ENCODE measurements at places on chromosomes 3 and 15.

DNA sequence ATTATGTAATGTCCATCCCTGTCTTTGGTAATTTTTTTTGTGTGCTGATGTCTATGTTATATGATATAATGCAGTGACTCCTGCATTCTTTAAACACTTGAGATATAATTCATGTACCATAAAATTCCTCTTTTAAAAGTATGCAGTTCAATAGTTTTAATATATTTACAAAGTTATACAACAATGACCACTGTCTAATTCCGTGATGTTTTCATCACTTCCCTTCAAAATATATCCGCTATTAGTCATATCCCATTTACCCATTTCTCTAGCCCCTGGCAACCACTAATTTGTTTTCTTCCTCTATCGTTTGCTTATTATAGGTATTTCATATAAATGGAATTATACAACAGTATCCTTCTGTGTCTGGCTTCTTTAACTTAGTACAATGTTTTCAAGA is 64.9 kb upstream of the SUCLG2 start:
- peak; percentile 69 for DNase-seq

GRCh38 chr15:69158201-69158842 is 2.1 kb upstream of the GLCE start:
- DNase-seq, result no peak

- DNase-seq, result no peak
Observed at GRCh38 chr3:112739252-112739965, 98.5 kb upstream of the CCDC80 start.

DNA sequence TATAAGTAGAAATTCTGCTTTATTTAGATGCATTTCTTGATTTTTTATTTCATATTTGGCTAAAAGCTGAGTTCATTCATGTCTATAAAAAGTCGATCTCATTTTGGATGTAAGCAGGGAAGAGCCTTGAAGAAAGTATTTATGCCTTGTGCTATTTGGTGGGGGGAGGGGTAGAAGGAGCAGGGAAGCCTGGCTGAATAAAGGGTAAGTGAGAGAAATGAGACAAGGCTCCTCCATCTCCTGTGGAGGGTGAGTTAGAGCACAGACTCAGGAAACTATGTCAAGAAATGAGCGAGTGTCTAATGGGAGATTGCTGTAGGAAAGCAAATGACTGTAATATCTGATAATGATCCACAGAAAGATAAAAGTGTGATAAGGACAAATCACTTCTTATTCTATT is 121.8 kb upstream of the ATP11B start:
- DNase-seq, result no peak

DNA sequence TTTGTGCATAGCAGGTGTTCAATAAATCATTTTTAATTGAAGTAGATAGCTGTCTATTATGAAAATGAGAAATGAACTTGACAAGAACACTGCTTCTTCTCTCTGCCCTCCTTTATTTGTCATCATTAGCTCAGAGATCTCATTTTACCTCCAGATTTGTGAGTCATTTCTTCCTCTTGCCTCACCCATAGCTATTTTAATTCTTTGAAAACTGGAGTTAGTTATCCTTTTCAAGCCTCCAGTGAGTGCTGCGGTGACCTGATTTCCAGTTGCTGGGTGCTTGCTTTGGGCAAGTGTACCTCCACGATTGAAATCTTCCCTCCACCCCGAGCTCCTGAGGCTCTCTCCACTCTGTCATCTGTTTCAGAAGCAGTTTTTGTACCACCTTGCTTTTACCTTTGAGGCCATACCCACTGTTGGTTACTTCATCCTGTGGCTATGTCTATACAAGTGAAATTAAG is 114.6 kb downstream of the NFKBIZ start:
- DNase-seq, result peak; percentile 39

GRCh38 chr3:30292192-30292893 is 314.1 kb upstream of the TGFBR2 start:
- DNase-seq, result peak; percentile 69

- DNase-seq, result peak; percentile 29
Observed at GRCh38 chr3:46440531-46441294, 24.0 kb downstream of the LTF start.

- DNase-seq, result no peak
Observed at GRCh38 chr15:89492934-89493631, 3.3 kb downstream of the RHCG start.

DNA sequence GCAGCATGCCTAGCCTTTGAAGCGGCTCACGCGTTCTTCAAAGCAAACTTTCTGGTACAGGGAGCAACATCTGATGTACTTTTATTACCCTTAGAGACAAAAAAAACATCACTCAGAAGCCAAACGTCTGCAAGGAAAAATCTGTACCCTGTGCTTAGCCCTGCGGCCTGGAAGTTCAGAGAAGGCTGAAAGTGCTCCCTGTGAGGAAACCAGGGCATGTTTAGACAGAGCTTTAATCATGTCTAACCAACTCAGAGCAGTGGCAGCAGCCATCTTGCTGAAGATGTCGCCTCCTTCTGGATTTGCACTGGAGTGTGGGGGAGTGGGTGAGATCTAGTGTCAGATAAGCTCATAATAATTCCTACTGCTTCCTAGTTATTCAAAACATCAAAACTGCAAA is 170.4 kb downstream of the P3H2 start:
- DNase-seq, result peak; percentile 46

- no peak for DNase-seq
Observed at GRCh38 chr15:64921711-64922110, 10.0 kb downstream of the ANKDD1A start.

GRCh38 chr15:35427091-35427490 is 118.9 kb downstream of the DPH6 start:
- DNase-seq, result peak; percentile 71

GRCh38 chr15:79028411-79028964 is 62.1 kb downstream of the RASGRF1 start:
- DNase-seq, result peak; percentile 47

GRCh38 chr15:79394231-79394630 is 37.9 kb upstream of the MINAR1 start:
- no peak for DNase-seq

GRCh38 chr3:100209948-100210771 is 50.6 kb upstream of the TBC1D23 start:
- peak; percentile 40 for DNase-seq
